ENCODE measurements at places on chromosomes 11 and 22.

- H3K27ac ChIP-seq, result no peak overlapping the region
- H3K27me3 ChIP-seq, result no peaks in the 10 kb centered on the region
- DNase-seq, result no peak
- H3K4me1 ChIP-seq, result peaks cover 12% of the 10 kb centered on the region
These were observed 9.9 kb downstream of the THAP7 start for GRCh38 chr22:20992056-20992442.

GRCh38 chr22:49688516-49689254 is 139.0 kb downstream of the BRD1 start:
- H3K27ac ChIP-seq, result no peak overlapping the region
- H3K4me1 ChIP-seq, result no peaks in the 10 kb centered on the region
- H3K36me3 ChIP-seq, result no peaks in the 10 kb centered on the region

DNA sequence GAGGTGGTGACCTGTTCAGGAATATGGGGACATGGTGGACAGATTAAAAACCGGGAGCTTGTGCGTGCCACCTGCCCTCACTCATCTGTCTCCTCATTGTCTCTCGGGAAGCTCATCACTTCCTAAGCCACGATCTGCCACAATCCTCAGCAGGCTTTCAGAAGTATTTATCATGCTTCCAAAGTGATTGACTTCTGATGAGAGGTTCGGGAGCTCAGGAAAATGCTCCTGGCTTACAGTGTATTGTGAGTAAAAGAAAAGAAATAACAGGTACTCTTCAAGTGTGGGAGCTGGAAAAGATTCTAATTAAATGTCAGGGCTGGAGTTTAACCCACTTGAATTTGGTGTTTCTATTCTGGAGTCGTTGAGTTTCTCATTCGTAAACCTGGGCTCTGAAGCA is 91.9 kb upstream of the DRD2 start:
- H3K27ac ChIP-seq, result no peak overlapping the region
- no peaks in the 10 kb centered on the region for H3K4me1 ChIP-seq
- no peaks in the 10 kb centered on the region for H3K27me3 ChIP-seq
- no peak overlapping the region for H3K4me3 ChIP-seq
- DNase-seq, result no peak
- no peaks in the 10 kb centered on the region for H3K36me3 ChIP-seq

DNA sequence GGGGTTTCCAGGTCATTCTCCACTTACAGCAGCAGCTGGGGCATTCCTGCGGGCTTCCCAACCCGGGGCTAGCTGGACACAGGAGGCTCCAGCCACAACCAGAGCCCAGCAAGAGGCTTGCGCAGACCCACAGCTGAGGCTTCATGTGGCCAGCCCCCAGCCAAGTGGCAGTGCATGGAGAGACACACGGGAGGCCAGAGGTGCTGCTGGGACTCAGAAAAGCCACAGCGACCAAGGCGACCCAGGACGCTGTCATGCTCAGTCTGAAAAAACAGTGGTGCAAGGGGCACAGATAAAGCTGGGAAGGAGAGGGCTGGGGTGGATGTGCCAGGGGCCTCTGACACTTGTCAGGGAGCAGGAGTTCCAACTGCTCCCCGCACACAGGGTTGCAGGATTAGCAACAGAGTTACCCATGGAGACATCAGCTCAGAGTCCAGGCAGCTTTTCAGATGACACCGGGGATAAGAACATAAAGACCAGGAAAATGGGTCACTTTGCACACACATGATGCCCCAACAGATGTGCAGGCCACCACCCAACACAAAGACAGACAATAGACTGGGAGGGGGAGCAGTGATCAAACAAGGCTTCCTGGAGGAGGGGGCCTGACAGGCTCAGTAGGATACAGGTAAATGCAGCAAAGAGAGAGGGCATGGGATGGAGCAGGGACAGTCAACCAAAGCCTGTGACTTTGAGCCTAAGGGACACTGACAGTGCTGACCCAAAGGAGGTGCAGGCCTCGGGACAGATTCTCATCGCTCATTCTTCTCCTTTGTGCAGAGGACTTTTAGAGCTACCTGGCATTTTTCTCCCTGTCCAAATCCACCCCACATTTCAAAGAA is 6.9 kb upstream of the NEAT1 start:
- H3K36me3 ChIP-seq, result no peaks in the 10 kb centered on the region
- no peak overlapping the region for H3K27ac ChIP-seq
- H3K27me3 ChIP-seq, result no peaks in the 10 kb centered on the region
- peaks cover 22% of the 10 kb centered on the region for H3K4me1 ChIP-seq

DNA sequence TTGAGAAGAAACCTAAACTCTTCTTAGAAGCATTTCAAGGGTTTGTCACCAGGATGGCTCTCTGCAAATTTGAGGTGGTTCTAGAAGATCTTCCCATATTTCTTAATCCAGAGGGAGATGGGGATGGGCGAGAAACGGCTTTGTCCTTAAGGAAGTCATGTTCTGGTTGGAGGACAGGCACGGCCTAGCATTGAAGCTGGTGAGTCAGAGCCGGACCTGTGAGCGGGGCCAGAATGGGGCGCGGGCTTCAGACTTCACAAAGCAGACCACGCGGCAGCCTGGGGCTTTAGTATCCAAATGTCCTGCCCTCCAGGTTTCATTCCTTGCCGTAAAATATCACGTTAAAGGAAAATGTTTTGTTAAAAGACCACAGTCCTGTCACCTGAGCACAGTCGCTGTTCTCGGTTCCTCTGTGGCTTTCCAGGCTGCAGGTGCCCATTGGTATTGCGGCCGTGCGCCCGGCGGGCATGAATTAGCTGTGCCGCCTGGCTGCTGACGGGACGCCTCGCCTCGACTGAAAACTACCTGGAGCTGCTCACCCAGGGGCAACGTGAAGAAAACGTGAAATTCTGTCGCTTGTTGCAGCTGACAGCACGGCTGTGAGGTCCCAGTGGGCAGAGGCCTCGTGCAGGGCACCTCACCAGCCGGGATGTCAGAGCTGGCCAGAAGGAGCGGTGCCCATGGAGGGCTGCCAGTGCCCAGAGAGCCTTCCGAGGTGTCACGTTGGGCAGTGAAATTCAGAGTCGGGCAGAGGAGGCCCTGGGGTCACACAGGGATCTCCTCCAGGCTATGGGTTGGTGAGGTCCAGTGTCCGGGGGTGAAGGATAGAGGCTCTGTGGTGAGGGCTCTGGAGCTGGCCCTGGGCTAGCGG is 59.0 kb downstream of the LRP5 start:
- no peak overlapping the region for H3K27ac ChIP-seq
- no peak for DNase-seq
- peaks cover 18% of the 10 kb centered on the region for H3K4me1 ChIP-seq
- H3K36me3 ChIP-seq, result no peaks in the 10 kb centered on the region

DNA sequence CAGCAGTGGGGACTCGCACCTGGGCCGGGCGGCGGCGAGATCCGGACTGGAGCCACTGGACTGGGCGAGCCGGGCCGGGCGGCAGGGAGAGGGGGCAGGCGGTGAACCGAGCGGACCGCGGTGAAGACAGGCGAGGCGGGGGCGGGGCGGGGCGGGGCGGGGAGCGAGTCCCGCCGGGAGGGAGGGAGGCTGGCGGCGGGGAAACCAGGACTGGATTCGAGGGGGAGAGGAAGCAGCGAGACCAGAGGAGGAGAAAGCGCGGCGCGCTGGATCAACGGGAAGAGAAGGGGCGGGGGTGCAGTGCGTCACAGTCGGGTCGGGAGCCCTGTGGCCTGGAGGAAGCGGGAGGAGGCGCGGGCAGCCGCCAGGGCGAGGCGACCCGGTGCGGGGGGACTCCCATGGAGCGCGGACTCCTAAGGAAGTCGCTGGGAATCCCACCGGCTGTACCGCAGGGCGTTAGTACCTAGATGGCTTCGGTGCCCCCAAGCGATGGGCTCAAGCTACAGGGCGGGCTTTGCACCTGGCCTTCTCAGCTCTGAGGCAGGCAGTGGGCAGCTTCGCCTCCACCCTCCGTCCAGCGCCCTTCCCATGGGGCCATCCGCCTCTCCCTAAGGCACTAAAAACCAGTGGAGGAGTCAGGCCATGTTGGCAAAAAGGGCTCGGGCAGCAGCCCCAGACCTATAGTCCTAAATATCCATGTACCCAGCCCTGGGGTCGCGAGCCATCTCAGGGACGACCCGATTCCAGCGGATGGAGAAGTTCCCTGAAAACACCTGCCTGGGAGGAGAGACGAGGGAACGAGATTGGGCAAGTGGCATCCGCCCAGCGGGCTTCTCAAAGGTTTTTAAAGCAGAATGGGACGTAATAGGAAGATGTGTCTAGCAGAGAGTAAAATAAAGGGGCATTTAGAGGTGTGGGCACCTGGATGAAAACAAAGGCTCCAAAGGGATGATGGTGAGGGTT is at the start of gene TMEM121B:
TMEM121B (minus strand) TSS at position 128 of the 963 bp plus-strand sequence. CDS start 233 bp downstream, outside the sequence.
- H3K27ac ChIP-seq, result no peak within 1 kb of the TSS
- H3K27me3 ChIP-seq, result peaks cover 5% of the 10 kb centered on the region
- no peaks in the 10 kb centered on the region for H3K36me3 ChIP-seq
- DNase-seq, result peak; percentile 48
- peaks cover 7% of the 10 kb centered on the region for H3K4me1 ChIP-seq

DNA sequence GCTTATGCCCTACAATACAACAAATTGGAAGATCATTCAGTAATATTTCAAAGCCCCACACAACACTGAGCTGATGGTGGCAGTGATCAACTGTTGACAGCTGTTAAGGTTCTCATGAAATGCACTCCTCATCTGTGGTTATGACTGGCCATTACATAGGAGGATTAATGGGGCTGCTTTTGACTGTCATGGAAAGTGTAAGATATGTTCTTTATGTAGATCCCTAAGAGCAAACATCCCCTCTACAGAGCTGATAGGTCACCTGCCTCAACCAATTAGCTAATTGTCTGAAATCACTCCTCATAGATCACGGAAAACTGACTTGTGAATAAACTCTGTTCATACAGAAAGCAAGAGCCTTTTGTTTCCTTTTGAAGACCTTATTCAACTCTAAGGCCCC is 78.1 kb downstream of the GAB2 start:
- no peaks in the 10 kb centered on the region for H3K36me3 ChIP-seq
- no peaks in the 10 kb centered on the region for H3K27me3 ChIP-seq
- no peak for DNase-seq
- no peak overlapping the region for H3K27ac ChIP-seq
- H3K4me1 ChIP-seq, result peaks cover 11% of the 10 kb centered on the region

DNA sequence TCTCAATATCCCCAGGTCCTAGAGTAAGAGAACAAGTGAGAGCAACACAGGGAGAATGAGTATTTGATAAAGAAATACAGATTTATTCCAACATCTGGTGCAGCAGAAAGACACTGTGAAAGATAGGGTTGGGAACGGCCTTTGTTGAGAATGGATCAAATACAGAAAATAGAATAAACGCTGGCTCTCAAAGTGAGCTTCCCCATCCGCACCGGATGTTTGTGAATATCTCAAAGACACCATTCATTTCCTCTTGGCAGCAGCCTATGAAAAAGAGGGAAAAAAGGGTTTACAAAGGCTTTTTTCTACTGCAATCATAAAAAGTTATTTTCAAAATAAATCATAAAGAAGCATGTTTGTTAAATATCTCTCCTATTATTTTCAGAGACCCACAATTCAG is 279.3 kb downstream of the CASP12 start:
- H3K36me3 ChIP-seq, result no peaks in the 10 kb centered on the region
- no peak for DNase-seq
- no peak overlapping the region for H3K4me3 ChIP-seq
- no peaks in the 10 kb centered on the region for H3K4me1 ChIP-seq
- no peaks in the 10 kb centered on the region for H3K27me3 ChIP-seq

- H3K27me3 ChIP-seq, result no peaks in the 10 kb centered on the region
- no peaks in the 10 kb centered on the region for H3K36me3 ChIP-seq
- no peak overlapping the region for H3K4me3 ChIP-seq
These were observed 9.9 kb upstream of the NDUFS8 start for GRCh38 chr11:68020575-68020974.

GRCh38 chr11:106708348-106708747 is 309.9 kb downstream of the GUCY1A2 start:
- no peak overlapping the region for H3K27ac ChIP-seq
- H3K4me3 ChIP-seq, result no peak overlapping the region
- no peaks in the 10 kb centered on the region for H3K4me1 ChIP-seq
- no peaks in the 10 kb centered on the region for H3K27me3 ChIP-seq
- no peaks in the 10 kb centered on the region for H3K36me3 ChIP-seq
- no peak for DNase-seq

GRCh38 chr22:46145896-46146295 is 4.4 kb upstream of the PPARA start:
- peaks cover 6% of the 10 kb centered on the region for H3K4me1 ChIP-seq
- DNase-seq, result no peak
- no peak overlapping the region for H3K27ac ChIP-seq
- H3K36me3 ChIP-seq, result no peaks in the 10 kb centered on the region
- no peaks in the 10 kb centered on the region for H3K27me3 ChIP-seq
- H3K4me3 ChIP-seq, result no peak overlapping the region

DNA sequence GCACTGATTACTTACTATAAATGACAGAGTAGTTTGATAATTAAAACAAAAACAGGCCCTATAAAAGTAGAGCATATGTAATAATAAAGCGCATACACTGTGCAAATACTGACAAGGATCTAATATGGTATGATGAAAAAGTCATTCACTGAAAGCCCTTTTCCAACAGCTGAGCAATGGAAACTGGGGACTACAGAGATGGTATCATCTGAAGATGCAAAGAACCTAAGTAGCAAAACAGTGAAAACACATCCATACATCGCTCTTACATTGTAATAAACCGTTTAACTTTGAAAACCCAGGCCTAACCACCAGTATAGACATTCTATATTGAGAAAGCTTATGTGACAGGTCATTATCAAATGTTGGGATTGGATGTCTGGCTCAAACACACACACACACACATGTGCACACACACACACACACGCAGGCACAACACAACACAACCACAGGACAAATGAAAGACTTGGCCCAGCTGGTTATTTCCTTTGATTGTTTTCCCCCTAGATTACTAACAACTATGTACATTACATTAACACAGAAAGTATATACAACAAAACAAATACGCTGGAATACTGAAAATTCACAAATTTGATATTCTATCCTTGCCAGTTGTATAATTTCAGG is 119.5 kb downstream of the APOL5 start:
- H3K4me3 ChIP-seq, result no peak overlapping the region
- H3K27me3 ChIP-seq, result no peaks in the 10 kb centered on the region
- H3K27ac ChIP-seq, result peak overlapping the region; percentile 47
- peaks cover 9% of the 10 kb centered on the region for H3K4me1 ChIP-seq
- DNase-seq, result no peak

DNA sequence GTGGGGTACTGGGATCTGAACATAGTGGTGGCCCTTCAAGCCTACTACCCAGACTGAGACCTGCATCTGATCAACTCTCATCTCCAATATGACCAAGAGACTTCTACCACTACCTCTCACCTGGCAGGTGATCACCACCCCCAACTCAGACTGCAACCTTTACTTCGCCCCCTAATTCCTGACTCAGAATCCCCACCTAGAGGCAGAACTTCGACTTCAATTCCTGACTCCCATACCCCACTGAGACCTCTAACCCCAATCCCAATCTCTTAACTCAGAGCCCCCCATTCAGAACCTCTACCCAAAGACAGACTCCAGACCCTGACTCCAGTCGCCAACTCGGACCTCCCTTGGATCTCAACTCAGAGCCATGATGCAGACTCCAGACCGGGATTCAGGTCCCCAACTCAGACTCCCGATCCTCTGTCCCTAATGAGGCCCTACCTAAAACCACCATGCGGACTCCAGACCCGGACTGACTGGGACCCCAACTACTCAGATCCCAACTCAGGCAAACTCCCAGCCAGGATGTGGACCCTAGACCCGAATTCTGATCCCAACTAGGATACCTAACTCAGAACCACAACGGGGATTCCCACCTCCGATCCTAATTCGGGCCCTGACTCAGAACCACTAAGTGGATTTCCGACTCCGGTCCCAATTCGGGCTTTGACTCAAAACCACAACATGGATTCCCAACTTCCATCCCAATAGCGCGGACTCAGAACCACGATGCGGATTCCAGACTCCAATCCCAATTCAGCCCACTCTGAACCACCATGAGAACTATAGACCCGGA is 1.2 kb downstream of the KCNQ1OT1 start:
- DNase-seq, result peak; percentile 9
- peaks cover 8% of the 10 kb centered on the region for H3K4me1 ChIP-seq
- no peaks in the 10 kb centered on the region for H3K27me3 ChIP-seq
- peak overlapping the region; percentile 81 for H3K4me3 ChIP-seq
- no peaks in the 10 kb centered on the region for H3K36me3 ChIP-seq
